ENCODE measurements at places on chromosomes 11 and 22.

DNA sequence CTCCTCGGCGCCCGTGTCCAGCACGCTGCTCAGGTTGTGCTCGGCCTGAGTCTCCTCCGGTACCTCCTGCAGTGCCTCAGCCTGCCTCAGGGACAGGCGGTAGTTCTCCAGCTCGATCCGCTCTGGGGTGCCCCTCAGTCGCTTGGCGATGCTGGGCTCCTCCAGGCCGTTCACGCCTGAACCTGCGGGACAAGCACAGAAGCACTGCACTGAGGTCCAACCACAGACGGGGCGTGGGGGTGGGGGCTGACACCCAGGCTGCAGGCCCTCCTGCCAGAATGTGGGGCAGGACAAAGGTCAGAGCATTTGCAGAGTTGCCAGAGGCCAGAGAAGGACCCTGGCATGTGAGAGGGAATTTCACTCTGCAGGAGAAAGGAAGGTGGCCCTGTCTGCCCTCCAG is 67.6 kb upstream of the BID start:
- no peak for DNase-seq

- no peak for DNase-seq
Measured at GRCh38 chr11:97118614-97119200, 728.9 kb downstream of the JRKL start.

- no peak for DNase-seq
Measured at GRCh38 chr11:1887451-1888346, 4.0 kb downstream of the PRR33 start.

- peak; percentile 81 for DNase-seq
Measured at GRCh38 chr11:126969865-126970479, 30.6 kb downstream of the KIRREL3 start.

GRCh38 chr11:97015327-97015726 is 625.5 kb downstream of the JRKL start:
- no peak for DNase-seq

- no peak for DNase-seq
Measured at GRCh38 chr11:121311373-121311772, 18.8 kb downstream of the SC5D start.

DNA sequence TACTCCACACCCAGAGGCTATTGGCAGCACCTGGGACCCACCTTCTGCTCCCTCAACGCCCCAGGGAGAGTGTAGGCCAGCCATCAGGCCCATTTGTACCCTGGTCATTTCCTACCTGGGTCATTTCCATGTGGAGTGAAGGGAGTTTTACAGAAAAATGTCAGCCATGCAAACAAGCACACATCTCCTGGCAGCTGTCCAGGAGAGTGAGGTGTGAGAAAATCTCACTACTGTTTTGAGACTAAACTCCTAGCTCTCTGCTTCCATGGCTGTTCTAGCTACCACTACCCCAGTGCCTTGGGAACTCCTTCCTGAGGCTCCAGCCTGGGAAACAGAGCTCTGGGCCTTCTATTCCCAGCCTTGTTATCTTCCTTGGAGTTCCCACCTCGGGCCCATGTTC is 2.8 kb upstream of the TMPRSS13 start:
- DNase-seq, result no peak

DNA sequence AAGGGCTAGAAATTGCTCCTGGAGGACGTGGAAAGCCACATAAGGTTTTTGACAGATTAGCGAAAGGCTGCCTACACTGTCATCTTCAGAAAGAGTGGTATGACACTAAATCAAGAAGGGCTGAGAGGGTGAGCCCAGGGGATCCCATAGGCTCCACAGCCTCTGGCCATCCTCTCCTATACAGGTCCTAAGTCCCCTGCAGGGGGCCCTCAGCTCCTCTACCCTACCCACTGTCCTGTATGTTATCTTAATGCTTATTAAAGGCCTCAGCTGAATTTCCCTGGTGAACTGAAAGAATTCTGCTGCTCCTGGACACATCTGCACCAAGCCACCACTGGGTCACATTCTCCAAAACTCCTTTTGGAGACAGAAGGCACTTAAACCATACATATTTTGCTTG is 7.9 kb downstream of the KLHL22 start:
- no peak for DNase-seq

DNA sequence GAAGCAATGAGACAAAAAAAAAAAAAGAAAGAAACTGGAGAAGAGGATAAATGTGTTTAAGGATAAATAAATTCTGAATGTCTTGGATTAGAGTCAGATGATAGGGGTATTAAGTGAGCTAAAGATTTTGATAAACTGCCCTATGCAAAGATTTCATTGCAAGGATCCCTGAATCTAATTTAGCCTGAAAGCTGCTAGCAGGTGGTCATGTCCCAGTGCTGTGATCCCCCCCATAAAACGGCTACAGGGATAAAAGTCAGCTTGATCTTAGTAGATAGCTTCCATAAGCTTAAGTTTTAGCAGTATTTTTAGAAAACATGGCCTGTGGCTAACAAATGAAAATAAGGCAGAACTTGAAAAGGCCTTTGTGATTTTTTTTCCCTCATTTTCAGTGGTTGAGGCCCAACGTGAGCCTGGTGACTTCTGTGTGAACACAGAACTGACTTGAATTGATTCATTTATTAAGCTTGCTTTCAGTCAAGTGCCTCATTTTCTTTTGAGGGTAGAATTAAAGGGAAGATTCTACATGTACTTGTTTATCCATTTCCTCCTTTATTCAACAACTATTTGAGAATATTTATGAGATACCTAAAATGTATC is 44.5 kb downstream of the CD44 start:
- DNase-seq, result no peak

DNA sequence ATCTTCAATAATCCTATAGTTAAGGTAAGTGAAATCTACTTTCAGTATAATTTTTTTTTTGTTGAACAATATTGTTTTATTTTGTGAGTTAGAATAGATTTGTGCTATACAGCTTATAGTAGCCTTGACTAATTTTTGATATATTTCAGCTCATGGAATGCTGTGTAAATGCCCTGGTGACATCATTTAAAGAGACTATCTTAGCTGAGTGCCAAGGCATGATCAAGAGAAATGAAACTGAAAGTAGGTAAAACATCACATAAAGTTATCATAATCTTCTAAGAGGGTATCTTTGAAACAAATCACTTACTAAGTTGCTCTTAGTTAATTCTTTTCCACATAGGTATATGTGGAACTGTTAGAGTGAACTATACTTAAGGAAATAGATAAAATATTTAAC is 51.4 kb upstream of the ACAT1 start:
- DNase-seq, result peak; percentile 40

DNA sequence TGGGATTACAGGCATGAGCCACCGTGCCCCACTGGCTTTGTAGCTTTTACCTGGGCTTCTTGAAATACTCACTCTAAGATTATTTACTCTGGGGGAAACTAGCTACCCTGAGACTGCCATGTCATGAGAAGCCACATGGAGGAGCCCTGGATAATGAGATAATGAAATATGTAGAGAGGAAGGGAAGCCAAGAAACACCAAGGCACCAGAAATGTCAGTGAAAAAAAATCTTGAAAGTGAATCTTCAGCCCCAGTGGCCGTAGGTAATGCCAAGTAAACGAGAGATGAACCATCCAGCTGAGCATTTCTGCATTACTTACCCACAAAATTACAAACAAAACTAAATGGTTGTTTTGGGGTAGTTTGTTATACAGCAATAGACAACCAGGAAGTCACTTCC is 125.6 kb downstream of the APIP start:
- no peak for DNase-seq

- no peak for DNase-seq
Measured at GRCh38 chr11:118398791-118399559, 2.4 kb upstream of the ATP5MG start.

DNA sequence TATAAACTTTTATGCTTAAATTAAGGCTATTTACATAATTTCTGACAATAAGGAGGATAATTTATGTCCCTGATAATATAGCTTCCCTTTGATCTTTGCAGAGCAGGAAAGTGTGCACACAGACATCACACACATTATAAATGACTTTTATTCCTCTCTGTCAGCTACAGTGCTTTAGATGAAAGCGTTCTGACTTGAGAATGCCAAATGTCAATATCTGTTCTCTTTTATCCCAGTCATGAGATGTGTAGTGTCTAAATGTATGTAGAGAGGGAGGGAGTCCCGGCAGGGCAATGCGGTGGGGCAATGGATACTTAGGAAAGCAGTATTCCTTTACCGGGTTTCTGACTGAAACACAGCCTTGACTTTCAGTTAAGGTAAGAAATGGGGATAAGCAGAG is 225.4 kb upstream of the CHORDC1 start:
- DNase-seq, result no peak

DNA sequence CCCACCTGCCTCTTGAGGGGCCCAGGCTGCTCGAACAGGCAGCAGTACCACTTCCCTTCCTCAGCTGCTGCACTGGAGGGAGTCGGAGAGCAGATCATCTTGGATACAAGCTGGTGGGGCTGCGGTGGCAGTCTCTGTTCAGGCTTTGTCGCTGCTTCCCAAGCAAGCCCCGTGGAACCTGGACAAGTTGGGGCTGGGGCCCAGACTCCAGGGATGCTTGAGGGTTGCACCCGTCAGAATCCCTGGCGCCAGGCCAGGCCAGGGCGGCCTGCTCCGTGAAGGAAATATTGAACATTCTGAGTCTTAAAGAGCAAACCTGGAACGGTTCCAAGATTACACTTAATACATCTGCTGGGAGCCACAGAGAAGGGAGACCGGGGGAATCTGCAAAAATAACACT is 310.1 kb upstream of the SORL1-AS1 start:
- peak; percentile 10 for DNase-seq

DNA sequence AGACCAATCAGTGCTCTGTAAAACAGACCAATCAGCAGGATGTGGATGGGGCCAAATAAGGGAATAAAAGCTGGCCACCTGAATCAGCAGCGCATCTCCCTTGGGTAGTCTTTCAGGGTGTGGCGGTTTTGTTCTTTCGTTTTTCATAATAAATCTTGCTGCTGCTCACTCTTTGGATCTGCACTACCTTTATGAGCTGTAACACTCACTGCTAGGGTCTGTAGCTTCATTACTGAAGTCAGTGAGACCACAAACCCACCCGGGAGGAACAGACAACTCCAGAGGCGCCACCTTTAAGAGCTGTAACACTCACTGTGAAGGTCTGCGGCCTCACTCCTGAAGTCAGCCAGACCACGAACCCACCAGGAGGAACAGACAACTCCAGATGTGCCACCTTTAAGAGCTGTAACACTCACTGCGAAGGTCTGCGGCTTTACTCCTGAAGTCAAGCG is 175.5 kb upstream of the PDGFD start:
- no peak for DNase-seq

GRCh38 chr11:35525501-35526175 is at the start of gene PAMR1:
PAMR1 (minus strand) TSS chr11:35525616; CDS start chr11:35525585, 31 bp downstream.
- DNase-seq, result peak; percentile 73

DNA sequence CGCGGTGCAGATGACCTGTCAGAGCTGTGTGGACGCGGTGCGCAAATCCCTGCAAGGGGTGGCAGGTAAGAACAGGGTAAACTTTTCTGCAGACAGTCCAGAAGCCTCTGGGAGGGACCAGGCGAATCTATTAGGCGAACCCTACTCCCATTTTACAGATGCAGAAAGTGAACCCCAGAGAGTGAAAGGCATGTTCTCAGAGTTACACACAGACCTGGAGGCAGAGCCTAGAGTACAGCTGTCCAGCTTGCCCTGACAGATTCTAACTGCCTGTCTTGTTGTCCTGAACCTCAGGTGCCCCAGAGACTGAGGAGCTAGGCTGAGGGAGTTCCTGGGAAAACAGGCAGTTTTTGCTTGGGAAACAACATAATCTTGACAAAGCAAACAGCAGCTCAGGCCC is 665 bp downstream of the CCS start:
- no peak for DNase-seq

DNA sequence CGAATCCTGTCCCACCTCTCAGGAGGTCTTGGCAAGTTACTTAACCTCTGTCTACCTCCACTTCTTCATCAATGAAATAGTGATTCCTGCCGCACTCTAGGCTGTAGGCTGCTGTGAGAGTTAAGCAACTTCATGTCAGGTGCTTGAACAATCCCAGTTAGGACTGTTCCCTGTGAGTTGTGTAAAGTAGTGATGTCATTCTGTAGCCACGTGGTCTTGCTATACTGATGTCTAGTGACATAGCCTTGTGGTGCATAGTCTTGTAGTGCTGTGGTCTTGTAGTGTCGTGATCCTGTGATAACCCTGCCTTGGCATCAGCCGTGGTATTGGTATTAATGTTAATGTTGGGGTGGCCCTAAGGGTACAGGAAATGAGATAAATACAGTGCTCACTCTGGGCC is 30.3 kb upstream of the PRR5 start:
- DNase-seq, result no peak

DNA sequence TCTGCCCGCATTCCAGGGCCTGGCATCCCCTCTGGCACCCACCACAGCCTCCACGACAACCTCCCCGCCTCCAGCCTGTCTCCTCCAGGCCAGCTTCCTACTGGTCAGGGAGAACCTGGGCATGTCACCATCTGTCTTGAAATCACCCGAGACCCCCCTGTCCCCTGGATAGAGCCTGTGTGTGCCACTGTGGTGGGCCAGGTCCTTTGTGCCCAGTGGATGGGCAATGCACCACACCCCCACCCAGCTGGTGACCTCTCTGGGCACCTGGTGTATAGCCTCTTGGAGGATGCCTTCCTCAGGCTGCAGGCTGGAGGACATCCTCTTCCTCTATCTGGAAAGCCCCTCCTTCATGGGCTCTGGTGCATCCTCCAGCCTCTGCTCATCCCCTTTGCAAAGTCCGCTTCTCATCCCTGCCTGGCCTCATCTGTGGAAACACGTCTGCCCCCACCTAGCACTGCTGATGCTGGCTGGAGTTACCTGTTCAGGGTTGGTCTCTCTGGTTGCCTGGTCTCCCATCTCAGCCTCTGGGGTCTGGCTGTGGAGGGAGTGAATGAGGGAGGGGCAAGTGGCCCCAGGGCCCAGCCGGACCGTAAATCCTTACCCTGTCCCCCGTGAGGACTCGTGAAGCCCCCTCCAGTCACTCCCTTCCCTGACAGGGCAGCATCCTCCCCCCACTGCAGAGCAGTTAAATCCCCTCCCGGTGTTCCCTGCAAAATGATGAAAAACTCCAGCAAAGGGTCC is 589.6 kb downstream of the TBC1D22A start:
- no peak for DNase-seq

DNA sequence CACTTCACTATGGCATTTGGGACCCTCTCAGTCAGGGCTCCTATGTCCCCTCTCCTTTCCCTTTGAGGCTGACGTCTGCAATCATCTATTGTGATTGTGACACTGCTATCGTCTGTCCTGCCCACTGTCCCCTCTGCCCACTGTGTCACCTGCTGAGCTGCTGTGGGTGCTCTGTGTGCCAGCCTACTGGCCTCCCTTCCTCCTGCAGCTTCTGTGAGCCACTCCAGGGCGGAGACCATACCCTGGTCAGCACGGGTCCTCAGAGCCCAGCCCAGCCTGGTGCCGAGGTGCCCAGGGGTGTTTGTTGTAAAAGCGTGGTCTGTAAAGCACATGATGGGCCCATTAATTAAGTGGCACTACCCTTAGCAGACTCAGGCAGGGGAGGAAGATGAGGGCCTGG is 29.4 kb downstream of the MPPED1 start:
- DNase-seq, result no peak

- no peak for DNase-seq
Measured at GRCh38 chr22:25357132-25357455, 137.7 kb downstream of the CRYBB2 start.
